ENCODE measurements at places on chromosomes 6 and 20.

DNA sequence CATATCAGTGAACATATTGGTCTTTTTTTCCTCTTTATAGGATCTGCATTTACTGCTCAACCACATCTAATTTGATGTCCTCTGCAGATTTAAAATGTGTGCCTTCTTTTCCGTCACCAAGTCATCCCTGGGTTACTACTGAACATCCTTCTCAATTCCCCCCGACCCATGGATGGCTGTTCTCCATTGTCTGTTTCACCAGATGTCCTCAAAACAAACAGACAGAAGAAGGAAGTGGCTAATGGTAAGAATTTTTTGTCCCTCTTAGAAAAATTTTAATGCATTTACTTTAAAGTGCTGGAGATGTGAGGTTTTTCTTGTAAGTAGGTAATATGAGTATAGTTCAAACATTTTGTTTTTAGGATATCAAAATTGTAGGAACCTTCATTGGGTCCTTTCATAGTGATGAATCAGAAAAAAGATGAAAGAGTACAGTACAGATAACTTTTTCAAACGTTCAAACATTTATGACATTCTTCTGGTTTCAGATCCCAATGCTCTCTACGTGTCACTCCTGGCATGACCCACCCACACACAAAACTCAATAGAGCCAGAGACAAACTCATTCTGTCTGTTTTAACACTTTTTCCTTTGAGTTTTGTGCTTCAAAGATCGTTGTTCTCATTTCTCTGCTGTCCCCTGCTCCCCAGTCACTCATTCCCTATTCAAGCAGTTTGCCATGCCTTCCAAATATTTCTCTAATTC is 276.4 kb downstream of the PRL start:
- H3K27me3 ChIP-seq = no peaks in the 10 kb centered on the region
- H3K4me3 ChIP-seq = no peak overlapping the region

GRCh38 chr6:127459231-127459641 is at the start of gene KIAA0408:
KIAA0408 (minus strand) TSS chr6:127459389; CDS start chr6:127453981, 5,408 bp downstream.
- peak within 1 kb of the TSS; percentile 41 for H3K4me3 ChIP-seq
- H3K4me1 ChIP-seq = peaks cover 2% of the 10 kb centered on the region
- peak within 1 kb of the TSS; percentile 79 for H3K27ac ChIP-seq
- peak; percentile 70 for DNase-seq
- H3K36me3 ChIP-seq = no peaks in the 10 kb centered on the region

GRCh38 chr6:43947860-43948259 is 177.8 kb downstream of the VEGFA start:
- H3K27ac ChIP-seq = no peak overlapping the region
- H3K4me3 ChIP-seq = no peak overlapping the region
- H3K36me3 ChIP-seq = no peaks in the 10 kb centered on the region
- no peaks in the 10 kb centered on the region for H3K27me3 ChIP-seq
- no peaks in the 10 kb centered on the region for H3K4me1 ChIP-seq
- DNase-seq = no peak

DNA sequence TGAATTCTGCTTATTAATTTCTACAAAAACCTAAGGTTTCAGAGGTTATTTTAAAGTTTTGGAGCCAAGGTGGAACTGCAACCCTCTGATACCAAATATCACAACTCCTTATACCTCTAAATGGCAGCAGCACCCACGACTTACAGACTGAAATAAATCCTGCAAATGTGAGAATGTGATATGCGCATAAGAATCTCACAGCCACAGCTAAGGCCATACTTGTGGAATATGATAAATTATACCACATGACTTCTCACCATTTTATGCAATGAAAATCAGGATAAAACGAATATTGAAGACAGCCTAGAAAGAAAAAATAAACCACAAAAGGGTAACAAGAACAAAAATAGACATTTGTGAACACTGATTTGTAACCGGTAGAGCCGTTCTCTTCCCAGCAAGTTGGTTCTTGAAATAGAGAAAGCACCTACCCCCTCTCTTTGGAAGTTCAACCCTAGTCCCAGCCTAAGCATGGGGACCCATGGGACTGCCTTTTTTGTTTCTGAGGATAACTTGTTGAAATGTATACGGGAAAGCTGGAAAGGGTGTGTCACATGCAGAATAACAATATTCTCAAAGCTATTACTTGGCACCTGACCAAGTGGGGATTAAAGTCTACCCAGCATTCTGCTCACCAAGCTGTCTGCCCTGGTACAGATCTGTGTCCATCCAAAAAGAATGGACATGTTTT is 47.1 kb upstream of the MCM9 start:
- no peak for DNase-seq
- no peaks in the 10 kb centered on the region for H3K27me3 ChIP-seq
- no peaks in the 10 kb centered on the region for H3K4me1 ChIP-seq
- H3K36me3 ChIP-seq = no peaks in the 10 kb centered on the region
- H3K4me3 ChIP-seq = no peak overlapping the region
- H3K27ac ChIP-seq = no peak overlapping the region

GRCh38 chr20:17463711-17464110 is 67.5 kb downstream of the BFSP1 start:
- H3K36me3 ChIP-seq = no peaks in the 10 kb centered on the region
- no peaks in the 10 kb centered on the region for H3K4me1 ChIP-seq
- H3K4me3 ChIP-seq = no peak overlapping the region
- DNase-seq = no peak
- H3K27ac ChIP-seq = no peak overlapping the region

DNA sequence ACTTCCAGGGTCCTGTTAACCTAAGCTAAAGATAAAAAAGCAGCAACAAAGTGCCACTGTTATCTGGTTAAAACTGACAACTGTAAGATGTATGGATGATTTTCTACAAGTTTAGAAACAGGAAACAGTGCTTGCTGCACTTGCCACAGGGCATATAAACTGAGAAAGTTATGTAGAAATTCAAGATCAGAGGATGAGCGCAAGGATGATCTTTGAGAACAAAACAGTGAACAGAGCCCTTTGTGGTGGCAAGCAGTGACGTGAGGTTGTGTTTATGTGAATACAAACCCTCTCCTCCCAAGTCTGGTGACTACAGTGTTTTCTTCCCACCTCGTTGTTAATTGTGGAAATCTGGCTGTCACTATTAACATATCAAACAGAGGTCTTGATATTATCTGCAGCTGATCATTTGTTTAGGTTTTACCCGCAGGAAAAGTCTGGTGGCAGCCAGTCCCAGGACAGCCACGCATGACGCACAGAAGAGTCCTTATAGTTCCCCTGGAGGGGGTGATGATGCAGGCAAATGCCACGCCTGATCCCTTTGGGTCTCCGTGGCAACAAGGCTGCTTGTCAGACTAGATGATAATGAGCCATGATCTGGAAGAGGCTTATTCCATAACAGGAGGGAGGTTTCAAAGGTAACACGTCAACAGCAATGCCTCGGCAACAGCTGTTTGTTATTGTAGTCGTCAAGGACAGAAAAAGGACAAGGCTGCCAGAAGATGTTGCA is 43.1 kb upstream of the TNFAIP3 start:
- peaks cover 4% of the 10 kb centered on the region for H3K4me1 ChIP-seq
- DNase-seq = no peak
- no peaks in the 10 kb centered on the region for H3K27me3 ChIP-seq
- no peak overlapping the region for H3K4me3 ChIP-seq
- H3K36me3 ChIP-seq = no peaks in the 10 kb centered on the region

DNA sequence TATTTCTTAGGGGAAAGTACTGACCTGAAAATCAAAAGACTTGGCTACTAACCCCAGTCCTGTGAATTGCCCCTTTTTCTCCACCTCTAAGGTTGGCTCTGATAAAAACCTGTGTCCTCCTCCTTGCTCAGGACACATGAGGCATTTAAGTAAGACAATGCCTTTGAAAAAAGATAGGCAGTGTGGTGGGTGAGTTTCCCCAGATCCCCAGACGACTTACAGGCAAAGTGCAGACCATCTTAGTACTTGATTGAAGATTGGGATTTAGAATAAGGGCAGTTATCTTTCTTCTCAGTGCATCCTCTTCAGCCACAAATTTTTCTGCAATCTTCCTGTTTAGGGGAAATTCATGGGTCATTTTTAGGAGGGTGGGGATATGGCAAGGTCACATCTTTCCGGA is 87.8 kb downstream of the KIZ start:
- H3K4me1 ChIP-seq = no peaks in the 10 kb centered on the region
- no peaks in the 10 kb centered on the region for H3K27me3 ChIP-seq
- no peak overlapping the region for H3K27ac ChIP-seq
- no peaks in the 10 kb centered on the region for H3K36me3 ChIP-seq

DNA sequence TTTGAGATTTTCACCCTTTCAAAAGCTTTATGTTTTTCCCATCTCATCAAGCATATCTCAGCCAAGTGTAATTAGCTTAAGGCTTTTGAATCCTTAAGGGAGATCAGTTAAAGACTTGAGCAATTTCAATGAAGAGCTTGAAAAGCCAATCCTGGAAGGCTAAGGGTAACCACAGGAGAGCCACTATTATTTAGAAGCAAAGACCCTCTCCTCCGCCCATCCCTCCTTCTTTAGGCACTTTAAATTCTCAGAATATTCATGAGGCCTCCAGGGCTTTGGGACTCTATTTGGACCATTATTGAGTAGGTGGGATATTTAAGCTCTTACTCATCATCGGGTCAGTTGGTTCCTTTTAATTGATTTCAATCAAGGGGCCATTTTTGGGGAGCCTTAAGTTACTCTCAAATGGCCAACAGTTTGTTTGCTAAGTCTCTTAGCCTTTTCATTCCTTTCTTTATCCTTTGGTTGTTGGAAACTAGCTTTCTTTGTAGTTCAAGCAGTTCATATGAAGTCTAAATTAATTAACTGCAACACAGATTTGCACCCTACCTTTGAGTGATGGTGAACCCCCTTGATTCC is 567.2 kb downstream of the KIF16B start:
- no peaks in the 10 kb centered on the region for H3K27me3 ChIP-seq
- H3K27ac ChIP-seq = no peak overlapping the region
- no peaks in the 10 kb centered on the region for H3K36me3 ChIP-seq
- no peak for DNase-seq

GRCh38 chr6:168368936-168369335 is 49.4 kb upstream of the DACT2 start:
- no peaks in the 10 kb centered on the region for H3K36me3 ChIP-seq
- DNase-seq = no peak
- no peaks in the 10 kb centered on the region for H3K27me3 ChIP-seq
- H3K27ac ChIP-seq = no peak overlapping the region
- peaks cover 4% of the 10 kb centered on the region for H3K4me1 ChIP-seq

DNA sequence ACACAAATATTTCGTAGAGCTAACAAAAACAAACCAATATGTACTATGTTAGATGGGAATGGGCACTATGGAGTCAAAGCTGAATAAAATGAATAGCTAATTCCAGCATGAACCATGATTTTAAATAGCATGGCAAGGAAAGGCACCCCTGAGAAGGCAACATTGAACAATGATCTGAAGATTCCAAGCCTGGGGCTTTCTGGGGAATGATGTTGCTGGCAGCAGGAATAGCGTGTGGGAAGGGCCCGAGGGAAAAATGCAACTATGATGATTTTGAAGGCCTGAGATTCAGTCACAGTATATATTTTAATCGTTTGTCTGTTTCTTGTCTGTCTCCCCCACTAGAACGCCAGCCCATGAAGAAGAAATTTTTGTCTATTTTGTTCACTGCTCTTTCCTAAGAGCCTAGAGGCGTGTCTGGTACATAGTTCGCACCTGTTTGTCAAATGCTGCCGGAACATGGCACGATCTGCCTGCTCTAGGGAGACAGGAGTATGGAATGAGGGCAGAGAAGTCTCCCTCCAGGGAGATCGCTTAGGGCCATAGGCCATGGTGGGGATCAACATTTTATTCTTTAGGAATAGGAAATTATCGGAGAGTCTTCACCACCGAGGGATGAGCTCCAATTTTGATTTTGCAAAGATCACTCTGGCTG is 84.8 kb upstream of the EYA2 start:
- no peak overlapping the region for H3K4me3 ChIP-seq
- H3K27ac ChIP-seq = no peak overlapping the region
- peaks cover 5% of the 10 kb centered on the region for H3K4me1 ChIP-seq
- DNase-seq = no peak

- no peaks in the 10 kb centered on the region for H3K36me3 ChIP-seq
- no peak overlapping the region for H3K27ac ChIP-seq
- no peak for DNase-seq
- no peaks in the 10 kb centered on the region for H3K27me3 ChIP-seq
- no peaks in the 10 kb centered on the region for H3K4me1 ChIP-seq
Observed at GRCh38 chr20:57897156-57897874, 187.5 kb upstream of the PMEPA1 start.

All from uterus (tissue), 4 donors.